ENCODE measurements at places on chromosomes 13 and 19.

GRCh38 chr13:37531049-37531448 lies 67.5 kb downstream of the POSTN start:
- DNase-seq: no peak

- peak; percentile 73 for DNase-seq
Observed at GRCh38 chr19:38543807-38544568, 73.8 kb downstream of the MAP4K1 start.

GRCh38 chr19:28726533-28727479 lies 486.1 kb downstream of the UQCRFS1 start:
- no peak for DNase-seq

- DNase-seq: no peak
Observed at GRCh38 chr19:11269408-11269807, 7.1 kb upstream of the DOCK6 start.

- no peak for DNase-seq
Observed at GRCh38 chr19:35274323-35274722, 5.6 kb downstream of the USF2 start.

- DNase-seq: no peak
Observed at GRCh38 chr19:6034512-6034911, 56.6 kb upstream of the RANBP3 start.

- peak; percentile 73 for DNase-seq
Observed at GRCh38 chr19:17052439-17052838, 22.8 kb downstream of the HAUS8 start.

DNA sequence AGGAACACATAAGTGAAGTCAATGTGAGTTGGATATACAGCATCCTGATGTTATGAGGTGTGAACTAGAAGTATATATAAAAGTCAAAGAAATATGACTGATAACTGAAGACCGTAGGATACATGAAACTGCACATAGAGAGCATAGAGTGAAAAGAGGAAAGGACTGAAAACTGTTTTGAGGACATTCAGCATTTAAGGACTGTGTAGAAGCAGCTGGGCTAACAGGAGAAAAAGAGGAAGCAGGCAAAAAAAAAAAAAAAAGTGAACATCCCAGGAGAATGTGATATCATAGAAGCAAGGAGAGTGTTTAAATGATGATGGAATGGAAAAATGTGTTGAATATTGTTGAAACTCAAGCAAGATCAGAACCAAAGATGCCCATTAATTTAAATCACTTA lies 363.5 kb downstream of the PCDH20 start:
- DNase-seq: no peak

GRCh38 chr13:24683838-24684599 lies 3.8 kb downstream of the ATP12A start:
- peak; percentile 83 for DNase-seq

DNA sequence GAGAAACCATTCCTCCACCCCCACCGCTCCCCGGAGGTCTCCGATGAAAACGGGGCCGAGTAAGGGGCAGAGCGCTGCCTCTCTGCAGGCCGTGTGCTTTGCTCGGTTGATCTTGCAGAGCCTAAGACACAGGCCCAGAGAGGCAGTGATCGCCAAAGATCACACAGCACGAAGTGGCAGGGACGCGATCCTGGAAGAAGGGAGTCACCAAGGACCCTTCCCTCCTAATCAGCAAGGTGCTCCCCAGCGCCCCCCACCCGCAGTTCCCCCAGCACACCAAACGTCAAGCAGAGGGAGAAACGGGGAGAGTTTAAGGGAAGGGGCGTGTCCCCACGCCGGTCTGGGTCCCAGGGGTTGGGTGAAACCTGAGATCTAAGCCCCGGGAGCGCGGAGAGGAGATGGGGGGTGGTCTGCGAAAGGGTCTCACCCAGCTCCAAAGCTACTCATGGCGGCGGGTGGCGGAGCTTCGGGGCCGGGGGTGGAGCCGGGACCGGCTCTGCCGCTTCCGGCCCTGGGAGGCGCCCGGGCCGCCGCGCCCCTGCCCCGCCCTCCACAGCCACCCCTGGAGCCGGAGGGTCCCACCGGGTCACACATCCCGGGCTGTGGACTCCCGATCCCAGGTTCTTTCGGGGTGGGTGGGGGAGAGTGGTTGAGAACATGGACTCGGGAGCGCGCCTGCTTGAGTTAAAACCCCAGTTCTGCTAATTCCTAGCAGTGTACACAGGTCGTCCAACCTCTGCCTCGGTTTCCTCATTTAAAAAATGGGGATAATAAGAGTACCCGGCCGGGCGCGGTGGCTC lies at the start of gene EML2:
Gene EML2, minus strand, starts transcription at position 468 of the 800 bp plus-strand sequence. Its CDS starts 21 bp downstream, at position 447.
- peak; percentile 87 for DNase-seq

DNA sequence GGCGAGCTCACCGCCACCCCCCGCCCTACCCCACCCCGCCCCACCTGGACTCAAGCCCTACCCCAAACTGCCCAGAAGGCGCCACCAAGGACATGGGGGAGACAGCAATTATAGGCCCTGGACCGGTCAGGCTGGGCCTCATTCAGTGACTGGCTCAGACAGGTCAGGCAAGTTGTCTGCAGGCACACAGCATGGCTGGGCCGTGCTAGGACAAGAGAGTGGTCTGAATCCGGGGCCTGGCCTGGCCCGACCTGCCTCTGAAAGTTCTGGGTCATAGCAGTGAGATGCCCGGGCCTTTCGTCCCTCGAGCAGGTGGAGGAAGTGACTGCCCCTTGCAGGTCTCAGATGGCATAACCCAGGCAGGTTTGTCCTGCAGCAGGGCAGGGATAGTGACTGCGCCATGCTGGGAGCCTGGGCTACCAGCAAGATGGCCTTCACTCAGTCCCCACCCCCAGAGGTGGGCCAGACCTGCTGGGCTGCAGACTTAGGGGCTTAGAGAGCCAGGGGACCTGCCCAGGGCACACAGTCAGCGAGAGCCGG lies 21.0 kb downstream of the COMP start:
- no peak for DNase-seq

- no peak for DNase-seq
Observed at GRCh38 chr13:99056381-99057014, 78.6 kb upstream of the DOCK9 start.

GRCh38 chr13:99124794-99125316 lies 75.8 kb upstream of the UBAC2 start:
- DNase-seq: no peak
